ENCODE measurements at places on chromosomes 1 and 21. TPM values are rescaled to one million over a fixed set of nuclear protein-coding genes. Genes with fewer than 3 reads are reported as not detected.

PTPN22 gene
- total RNA-seq = 3.1 TPM

AGMAT gene
- 2.6 TPM for total RNA-seq

DNA sequence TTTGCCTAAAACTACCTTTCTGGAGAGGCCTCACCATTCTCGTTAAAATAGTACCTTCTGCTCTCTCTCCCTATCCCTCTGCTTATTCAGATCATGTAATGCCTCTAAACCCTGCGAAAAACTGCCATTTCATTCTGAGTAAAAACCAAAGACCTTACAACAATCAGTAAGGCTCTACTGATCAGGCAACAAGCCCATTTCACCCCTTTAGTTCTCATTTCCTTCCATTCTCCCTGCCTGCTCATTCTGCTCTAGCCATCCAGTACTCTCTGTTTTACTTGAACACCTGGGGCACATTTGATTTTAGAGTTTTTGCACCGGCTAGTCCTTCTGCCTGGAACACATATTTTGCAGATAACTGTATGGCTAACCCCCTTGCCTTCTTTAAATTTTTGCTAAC, 187.8 kb downstream of the COQ8A start:
- H3K4me1 ChIP-seq = no peaks in the 10 kb centered on the region
- no peak overlapping the region for H3K27ac ChIP-seq
- H3K4me3 ChIP-seq = no peak overlapping the region
- peaks cover 6% of the 10 kb centered on the region for H3K36me3 ChIP-seq
- no peak for DNase-seq

- H3K4me1 ChIP-seq = peaks cover 7% of the 10 kb centered on the region
- no peak overlapping the region for H3K4me3 ChIP-seq
These were observed 31.3 kb downstream of the CACNA1E start for GRCh38 chr1:181514298-181515290.

DNA sequence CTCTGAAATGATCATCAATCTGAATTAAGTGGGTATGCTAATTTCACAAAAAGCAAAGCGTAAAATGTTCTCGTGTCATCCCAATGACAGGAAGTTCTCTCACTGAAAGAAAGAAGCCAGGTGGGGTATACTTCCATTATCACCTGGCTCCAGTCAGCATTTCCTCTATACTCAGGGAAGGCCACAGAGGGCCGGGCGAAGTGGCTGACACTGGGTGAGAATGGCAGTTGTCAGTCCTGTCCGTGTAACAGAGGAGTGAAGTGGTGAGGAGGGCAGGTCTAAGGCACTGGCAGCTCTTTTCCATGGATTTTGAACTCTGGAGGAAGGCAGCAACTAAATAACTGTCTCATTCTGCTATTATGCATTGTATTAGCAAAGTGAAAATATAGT, 60.4 kb downstream of the CAPN2 start:
- H3K4me3 ChIP-seq = no peak overlapping the region
- no peaks in the 10 kb centered on the region for H3K27me3 ChIP-seq
- no peak overlapping the region for H3K27ac ChIP-seq
- peaks cover 39% of the 10 kb centered on the region for H3K36me3 ChIP-seq

- H3K36me3 ChIP-seq = peaks cover 17% of the 10 kb centered on the region
- H3K27me3 ChIP-seq = no peaks in the 10 kb centered on the region
- H3K4me1 ChIP-seq = peaks cover 11% of the 10 kb centered on the region
- DNase-seq = no peak
These were observed 39.4 kb downstream of the ATP1A1 start for GRCh38 chr1:116412480-116412798.

DNA sequence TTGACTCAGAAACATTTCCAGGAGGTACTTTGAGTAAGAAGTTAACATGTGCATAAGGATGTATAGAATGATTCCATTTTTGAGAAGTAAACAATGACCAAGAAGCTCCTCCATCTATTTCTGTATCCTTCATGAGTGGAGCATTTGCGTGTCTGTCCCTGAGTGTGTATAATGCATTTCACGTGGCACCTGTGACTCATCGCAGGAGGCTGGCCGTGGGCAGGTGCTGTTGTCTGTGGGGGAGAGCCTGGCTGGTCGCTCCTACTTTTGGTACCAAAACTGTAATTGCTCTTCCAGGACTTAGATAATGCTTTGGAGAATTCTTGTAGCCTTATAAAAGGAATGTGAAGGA, 16.5 kb downstream of the SLC37A1 start:
- peaks cover 29% of the 10 kb centered on the region for H3K36me3 ChIP-seq
- no peak overlapping the region for H3K4me3 ChIP-seq
- H3K27me3 ChIP-seq = no peaks in the 10 kb centered on the region
- no peak for DNase-seq

GRCh38 chr1:58966103-58966916, 182.5 kb upstream of the JUN start:
- no peak overlapping the region for H3K27ac ChIP-seq
- peaks cover 8% of the 10 kb centered on the region for H3K4me1 ChIP-seq
- no peaks in the 10 kb centered on the region for H3K36me3 ChIP-seq

GRCh38 chr1:196535727-196536126, 72.5 kb downstream of the KCNT2 start:
- no peaks in the 10 kb centered on the region for H3K27me3 ChIP-seq
- no peak overlapping the region for H3K4me3 ChIP-seq
- no peak for DNase-seq
- no peak overlapping the region for H3K27ac ChIP-seq

GRCh38 chr1:204627436-204627835, 58.1 kb downstream of the LRRN2 start:
- DNase-seq = no peak
- H3K27me3 ChIP-seq = no peaks in the 10 kb centered on the region
- peaks cover 13% of the 10 kb centered on the region for H3K36me3 ChIP-seq
- no peak overlapping the region for H3K4me3 ChIP-seq

- no peak overlapping the region for H3K27ac ChIP-seq
- peak; percentile 42 for DNase-seq
- H3K36me3 ChIP-seq = no peaks in the 10 kb centered on the region
These were observed 560.2 kb upstream of the ZRANB2 start for GRCh38 chr1:71640998-71641397.

GRCh38 chr1:97500760-97501159, 420.1 kb downstream of the DPYD start:
- H3K4me1 ChIP-seq = no peaks in the 10 kb centered on the region
- H3K4me3 ChIP-seq = no peak overlapping the region
- no peak for DNase-seq
- no peaks in the 10 kb centered on the region for H3K27me3 ChIP-seq
- no peak overlapping the region for H3K27ac ChIP-seq
- no peaks in the 10 kb centered on the region for H3K36me3 ChIP-seq

All from spinal cord (tissue), 10 donors.